Fibroblast of skin of right quadriceps (primary cell): ENCODE measurements at places on chromosomes 3 and 15.
A peak's percentile ranks its signal among the peaks of the same experiment; 100 is the strongest.

- no peak for DNase-seq
Observed at GRCh38 chr3:71052716-71053115, 530.8 kb downstream of the FOXP1 start.

GRCh38 chr3:174716956-174717505, 142.1 kb upstream of the NAALADL2 start:
- DNase-seq, result no peak

- peak; percentile 51 for DNase-seq
Observed at GRCh38 chr15:98650417-98651035, 2.2 kb downstream of the IGF1R start.

GRCh38 chr3:156371701-156372100, 183.2 kb downstream of the SSR3 start:
- no peak for DNase-seq

DNA sequence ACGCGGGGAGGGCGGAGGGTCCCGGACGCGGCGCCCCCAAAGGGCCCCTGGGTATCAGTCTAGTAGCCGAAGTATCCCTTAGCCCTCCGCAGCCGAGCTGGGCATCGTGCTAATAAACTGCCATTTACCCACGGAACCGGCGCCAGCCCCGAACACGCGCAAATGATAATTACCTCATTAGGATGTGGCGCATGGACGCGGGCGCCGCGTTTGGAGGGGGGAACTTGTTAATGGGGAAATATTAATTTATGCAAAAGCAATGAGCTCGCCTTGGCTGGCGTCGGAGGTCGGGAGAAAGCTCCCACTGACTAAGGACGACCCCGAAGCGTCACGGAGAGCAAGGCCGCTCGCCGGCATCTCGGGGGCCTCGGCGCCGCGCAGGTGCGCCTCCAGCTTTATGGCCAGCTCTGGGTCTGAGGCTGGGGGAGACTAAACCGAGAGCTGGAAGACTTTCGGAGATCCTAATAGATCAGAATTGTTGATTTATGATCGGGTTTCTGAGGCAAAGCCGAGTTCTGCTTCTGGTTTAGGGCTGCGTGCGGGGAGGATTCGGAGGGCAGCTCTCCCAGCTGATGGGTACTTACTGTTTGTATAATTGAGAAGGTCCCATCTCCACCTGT, 474 bp upstream of the FEZF2 start:
- DNase-seq, result no peak

DNA sequence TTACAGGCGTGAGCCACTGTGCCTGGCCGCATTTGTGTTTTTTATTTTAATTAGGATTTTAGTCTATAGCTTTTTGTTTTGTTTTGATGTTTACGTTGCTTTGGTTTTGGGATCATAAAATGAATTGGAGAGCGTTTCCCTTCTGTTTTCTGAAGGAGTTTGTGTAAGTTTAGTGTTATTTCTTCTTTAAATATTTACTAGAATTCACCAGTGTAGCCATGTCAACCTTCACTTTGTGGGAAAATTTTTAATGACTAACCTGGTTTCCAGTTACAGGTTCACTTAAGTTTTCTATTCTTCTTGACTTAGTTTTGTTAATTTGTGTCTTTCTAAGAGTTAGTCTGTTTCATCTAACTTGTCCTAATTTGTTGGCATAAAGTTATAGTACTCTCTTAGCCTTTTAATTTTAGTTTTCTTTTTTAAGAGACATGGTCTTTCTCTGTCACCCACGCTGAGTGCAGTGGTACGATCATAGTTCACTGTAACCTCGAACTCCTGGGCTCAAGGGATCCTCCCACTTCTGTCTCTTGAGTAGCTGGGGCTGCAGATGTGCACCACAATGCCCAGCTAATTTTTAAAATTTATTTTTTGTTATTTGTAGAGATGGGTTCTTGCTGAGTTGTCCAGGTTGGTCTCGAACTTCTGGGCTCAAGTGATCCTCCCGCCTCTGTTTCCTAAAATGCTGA, 61.0 kb downstream of the CHD2 start:
- no peak for DNase-seq

GRCh38 chr3:54988838-54989630, 61.2 kb upstream of the LRTM1 start:
- peak; percentile 85 for DNase-seq

GRCh38 chr3:128965818-128966217, 28.1 kb downstream of the CFAP92 start:
- no peak for DNase-seq

GRCh38 chr3:134464689-134465365, 21.0 kb downstream of the ANAPC13 start:
- no peak for DNase-seq

DNA sequence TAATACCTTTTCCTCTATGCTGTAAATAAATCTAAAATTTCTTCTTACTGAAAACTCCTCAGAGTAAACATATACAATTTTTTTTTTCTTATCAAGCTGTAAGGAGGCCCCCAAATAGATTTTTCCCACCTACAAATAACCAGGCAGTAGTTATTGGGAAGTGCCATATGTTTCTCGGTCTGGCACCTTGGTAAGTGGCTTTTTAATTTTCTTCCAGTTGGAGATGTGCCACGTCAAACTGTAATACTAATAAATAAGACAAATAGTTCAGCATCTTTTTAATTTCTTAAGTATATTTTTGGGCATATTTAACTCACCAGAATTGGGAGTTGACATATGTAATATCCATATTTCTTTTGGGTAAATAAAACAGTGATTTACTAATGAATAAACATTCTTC, 346.3 kb downstream of the DIPK2A start:
- DNase-seq, result no peak

DNA sequence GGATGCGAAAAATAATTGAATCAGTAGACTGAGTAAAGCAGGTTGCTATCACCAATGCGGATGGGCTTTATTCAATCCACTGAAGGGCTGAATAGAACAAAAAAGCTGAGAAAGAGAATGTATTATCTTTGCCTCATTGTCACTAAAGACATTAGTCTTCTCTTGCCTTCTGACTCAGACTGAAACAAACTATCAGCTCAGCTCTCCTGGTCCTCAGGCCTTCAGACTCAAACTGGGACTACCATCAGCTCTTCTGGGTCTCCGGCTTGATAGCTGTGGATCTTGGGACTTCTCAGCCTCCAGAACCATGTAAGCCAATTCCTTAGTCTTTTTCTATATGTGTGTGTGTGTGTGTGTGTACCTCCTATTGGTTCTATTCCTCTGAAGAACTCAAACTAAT, 12.6 kb downstream of the IFT57 start:
- DNase-seq, result no peak

GRCh38 chr3:21449738-21450137, 301.3 kb downstream of the ZNF385D start:
- DNase-seq, result no peak

DNA sequence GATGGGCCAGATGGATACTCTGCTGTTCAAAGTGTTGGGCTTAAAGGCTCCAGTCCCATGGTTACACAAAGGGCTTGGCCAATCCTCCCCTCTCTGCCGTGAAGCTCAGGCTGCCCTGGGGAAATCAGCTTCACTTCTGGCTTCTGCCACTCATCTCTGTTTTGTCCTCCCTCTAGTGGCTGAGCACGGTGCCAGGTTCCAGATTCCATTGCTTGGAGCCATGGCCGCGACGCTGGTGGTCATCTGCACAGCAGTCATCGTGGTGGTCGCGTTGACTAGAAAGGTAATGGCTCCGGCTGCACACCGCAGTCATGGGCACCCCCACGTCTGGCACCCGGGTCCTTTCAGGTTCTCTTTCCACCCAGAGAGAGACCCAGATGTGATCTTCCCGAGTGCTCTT, 5.6 kb downstream of the TIGIT start:
- DNase-seq, result no peak

GRCh38 chr3:61531528-61531927, 29.8 kb upstream of the PTPRG start:
- DNase-seq, result no peak
